ENCODE measurements at places on chromosomes 2 and 18. TPM values are rescaled to one million over a fixed set of nuclear protein-coding genes. Genes with fewer than 3 reads are reported as not detected.

TGFA gene
- total RNA-seq = 2.0 TPM

CRYGC gene
- not detected for total RNA-seq

UGT1A5 gene
- total RNA-seq = not detected

SCN2A gene
- 0.63 TPM for total RNA-seq

MERTK gene
- total RNA-seq = 29.7 TPM

SERPINB3 gene
- not detected for total RNA-seq

TFPI gene
- total RNA-seq = 135 TPM

C18orf54 gene
- 2.3 TPM for total RNA-seq

FAM237A gene
- not detected for total RNA-seq

TLX2 gene
- not detected for total RNA-seq

PTPRN gene
- 0.39 TPM for total RNA-seq

NAT8 gene
- total RNA-seq = not detected

CYP1B1 gene
- total RNA-seq = 115 TPM

SCG2 gene
- 6.0 TPM for total RNA-seq

SH3RF3 gene
- total RNA-seq = 22.8 TPM

PSMA8 gene
- total RNA-seq = not detected

RESP18 gene
- total RNA-seq = not detected

ABCA12 gene
- not detected for total RNA-seq

ANKMY1 gene
- 10.4 TPM for total RNA-seq

MPPE1 gene
- total RNA-seq = 32.4 TPM

MEP1B gene
- total RNA-seq = not detected

GLI2 gene
- total RNA-seq = 18.5 TPM

PRKCE gene
- 20.3 TPM for total RNA-seq

PCGF1 gene
- 13.3 TPM for total RNA-seq

PARD6G gene
- 4.1 TPM for total RNA-seq

RNF152 gene
- total RNA-seq = 24.9 TPM

C2orf69 gene
- 11.2 TPM for total RNA-seq

SERTAD2 gene
- total RNA-seq = 23.5 TPM

DNAH7 gene
- total RNA-seq = 0.71 TPM

ALS2 gene
- total RNA-seq = 24.3 TPM

CNNM4 gene
- 8.1 TPM for total RNA-seq

RTP5 gene
- not detected for total RNA-seq

DSG2 gene
- total RNA-seq = 4.3 TPM

UGT1A8 gene
- not detected for total RNA-seq

HNMT gene
- total RNA-seq = 82.8 TPM

ANKRD30BL gene
- not detected for total RNA-seq

CNTNAP5 gene
- not detected for total RNA-seq

TMEM163 gene
- 0.36 TPM for total RNA-seq

ALK gene
- 0.13 TPM for total RNA-seq

GRB14 gene
- 6.2 TPM for total RNA-seq

ANKRD53 gene
- 3.3 TPM for total RNA-seq

DPY30 gene
- total RNA-seq = 38.4 TPM

MITD1 gene
- 28.0 TPM for total RNA-seq

EGR4 gene
- not detected for total RNA-seq

CTNNA2 gene
- not detected for total RNA-seq

STARD6 gene
- total RNA-seq = not detected

REG3A gene
- total RNA-seq = 4.1 TPM

TMEM178A gene
- 5.0 TPM for total RNA-seq

RPRM gene
- total RNA-seq = 1.1 TPM

RUFY4 gene
- 0.39 TPM for total RNA-seq

ABCB11 gene
- total RNA-seq = 0.21 TPM

SLC5A7 gene
- total RNA-seq = not detected

BCL11A gene
- 2.0 TPM for total RNA-seq

HOXD8 gene
- 11.5 TPM for total RNA-seq

GPATCH11 gene
- 6.6 TPM for total RNA-seq
